ENCODE measurements at places on chromosomes 6 and 20. TPM values are rescaled to one million over a fixed set of nuclear protein-coding genes. Genes with fewer than 3 reads are reported as not detected.

The TLDC2 gene
- total RNA-seq, result not detected

The MLN gene
- total RNA-seq, result not detected

The TCF21 gene
- not detected for total RNA-seq

The EPPIN gene
- total RNA-seq, result not detected

The TINAG gene
- total RNA-seq, result not detected

The TAAR1 gene
- total RNA-seq, result not detected

The SLC12A5 gene
- total RNA-seq, result not detected

The MAS1 gene
- total RNA-seq, result not detected

The SLC13A3 gene
- total RNA-seq, result not detected

The TRIM40 gene
- total RNA-seq, result not detected

The EGFL8 gene
- 9.5 TPM for total RNA-seq

DNA sequence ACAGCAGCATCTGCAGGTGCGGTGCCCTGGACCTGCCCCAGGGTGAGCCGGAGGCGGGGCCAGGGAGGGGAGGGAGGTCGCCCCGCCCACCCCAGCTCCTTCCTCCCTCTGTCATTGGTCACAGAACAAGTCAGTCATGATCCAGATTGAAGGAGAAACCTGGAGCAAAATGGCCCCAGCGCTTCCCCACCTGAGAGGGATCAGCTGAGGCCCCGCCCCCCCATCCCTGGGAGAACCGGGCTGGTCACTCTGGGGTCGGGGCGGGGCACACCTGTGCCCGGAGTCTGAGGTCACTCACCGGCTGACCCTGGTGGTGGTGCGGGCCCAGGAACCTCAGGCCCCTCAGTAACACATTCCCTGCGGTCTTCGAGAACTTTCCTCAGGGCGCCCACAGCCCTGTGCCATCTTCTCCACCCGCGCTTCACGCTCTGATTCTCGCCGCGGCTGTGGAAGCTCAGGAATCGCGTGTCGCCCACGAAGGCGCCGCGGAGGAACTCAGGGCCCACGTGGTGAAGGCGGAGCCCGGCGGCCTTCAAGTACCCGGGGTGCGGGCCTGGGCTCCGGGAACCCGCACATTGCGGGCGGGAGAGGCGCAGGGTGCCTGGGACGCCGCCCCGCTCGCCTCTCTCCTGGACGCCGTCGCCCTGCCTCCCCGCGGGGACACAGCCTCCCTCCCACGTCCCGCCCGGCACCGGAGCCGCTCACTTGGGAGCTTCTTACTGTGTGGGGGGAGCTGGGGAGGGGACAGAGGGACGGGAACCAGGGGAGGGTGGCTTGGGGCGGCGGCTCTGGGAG is 36.4 kb upstream of the HLA-C start:
- H3K4me3 ChIP-seq, result peak overlapping the region; percentile 74
- peak; percentile 72 for DNase-seq
- H3K36me3 ChIP-seq, result no peaks in the 10 kb centered on the region

- no peaks in the 10 kb centered on the region for H3K36me3 ChIP-seq
- H3K27me3 ChIP-seq, result peaks cover 64% of the 10 kb centered on the region
- H3K4me1 ChIP-seq, result peaks cover 5% of the 10 kb centered on the region
- DNase-seq, result no peak
- H3K27ac ChIP-seq, result no peak overlapping the region
Observed at GRCh38 chr6:17986656-17987446, 584 bp downstream of the KIF13A start.

DNA sequence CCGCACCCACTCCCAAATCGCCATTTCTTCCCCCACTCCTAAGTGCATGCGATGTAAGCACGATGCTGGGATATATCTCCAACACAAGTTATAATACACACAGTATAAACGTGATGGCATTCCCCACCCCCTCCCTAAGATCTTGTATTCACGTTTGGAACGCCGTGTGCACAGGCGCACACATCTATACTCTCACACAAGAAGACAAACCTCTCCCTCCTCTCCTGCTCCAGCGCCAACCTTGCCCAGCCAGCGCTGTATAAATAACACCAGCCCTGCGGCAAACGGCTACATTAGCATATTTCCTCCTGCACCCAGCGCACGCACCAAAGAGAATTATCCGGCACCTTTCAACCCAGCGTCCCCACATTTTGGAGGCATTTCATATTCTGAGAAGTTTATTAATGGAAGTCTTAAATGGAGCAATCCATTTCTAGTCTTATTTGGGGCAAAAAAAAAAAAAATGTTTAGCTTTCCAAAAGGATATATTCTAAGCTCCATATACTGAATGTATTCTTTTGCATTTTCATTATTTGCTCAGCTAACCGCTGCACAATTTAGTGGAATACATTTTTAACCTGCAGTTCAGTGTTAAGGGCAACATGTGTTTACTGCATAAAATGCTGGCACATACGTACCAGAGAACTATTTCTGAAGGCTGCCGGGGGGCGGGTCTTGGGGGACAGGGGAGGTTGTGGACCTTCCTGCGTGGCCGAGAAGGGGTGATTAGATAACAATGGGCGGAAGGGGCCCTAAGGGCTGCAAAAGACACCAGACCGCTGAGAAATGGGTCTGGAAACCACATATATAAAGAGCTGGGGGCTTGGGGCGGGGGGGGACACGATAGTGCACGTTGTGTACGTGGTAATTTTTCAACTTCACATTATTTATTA is 1.1 kb upstream of the SLC22A23 start:
- no peaks in the 10 kb centered on the region for H3K36me3 ChIP-seq
- H3K4me1 ChIP-seq, result peaks cover 7% of the 10 kb centered on the region
- H3K4me3 ChIP-seq, result peak overlapping the region; percentile 74

- no peak for DNase-seq
- no peak overlapping the region for H3K27ac ChIP-seq
- peaks cover 12% of the 10 kb centered on the region for H3K4me1 ChIP-seq
- H3K4me3 ChIP-seq, result no peak overlapping the region
- H3K27me3 ChIP-seq, result no peaks in the 10 kb centered on the region
Observed at GRCh38 chr6:14547284-14547998, 429.9 kb downstream of the CD83 start.

DNA sequence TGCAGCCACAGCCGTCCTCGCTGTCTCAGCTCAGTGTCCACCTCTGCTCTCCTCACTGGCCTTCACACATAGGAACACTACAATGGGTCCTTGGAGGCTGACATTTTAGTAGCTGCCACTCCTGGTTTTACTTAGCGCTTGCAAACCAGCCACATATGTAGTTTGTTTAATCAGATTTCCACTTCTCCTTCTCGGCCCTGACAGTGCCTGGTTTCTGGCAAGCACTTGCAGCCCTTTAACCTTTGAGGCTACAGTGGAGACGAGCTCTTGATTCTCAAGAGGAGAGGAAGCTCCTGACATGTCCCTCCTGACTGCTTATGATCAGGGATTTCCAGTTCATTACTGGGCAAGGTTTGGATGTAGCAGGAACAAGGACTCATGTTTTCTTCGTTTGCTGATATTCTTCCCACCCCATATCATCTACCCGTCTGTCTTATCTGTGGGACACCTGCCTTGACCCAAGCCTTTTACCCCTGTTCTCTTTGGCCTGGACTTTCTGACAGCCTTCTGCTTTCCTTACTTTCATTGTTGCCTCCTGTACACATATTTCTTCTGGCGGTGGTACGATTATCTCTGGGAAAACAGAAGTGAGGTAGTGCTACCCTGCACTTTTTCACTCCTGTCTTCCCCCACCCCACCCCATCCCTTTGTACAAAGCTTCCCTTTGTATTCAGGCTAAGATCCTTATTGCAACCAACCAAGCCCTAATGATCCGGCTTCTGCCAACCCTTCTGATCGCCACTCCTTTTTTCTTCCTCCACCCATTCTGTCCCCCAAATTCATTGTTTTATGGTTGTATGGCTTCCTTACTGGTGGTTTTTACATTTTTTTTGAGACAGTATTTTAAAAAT is 31.2 kb downstream of the CEP43 start:
- H3K27ac ChIP-seq, result no peak overlapping the region
- DNase-seq, result no peak
- no peaks in the 10 kb centered on the region for H3K27me3 ChIP-seq
- peaks cover 4% of the 10 kb centered on the region for H3K4me1 ChIP-seq
- no peak overlapping the region for H3K4me3 ChIP-seq
- H3K36me3 ChIP-seq, result peaks cover 43% of the 10 kb centered on the region

DNA sequence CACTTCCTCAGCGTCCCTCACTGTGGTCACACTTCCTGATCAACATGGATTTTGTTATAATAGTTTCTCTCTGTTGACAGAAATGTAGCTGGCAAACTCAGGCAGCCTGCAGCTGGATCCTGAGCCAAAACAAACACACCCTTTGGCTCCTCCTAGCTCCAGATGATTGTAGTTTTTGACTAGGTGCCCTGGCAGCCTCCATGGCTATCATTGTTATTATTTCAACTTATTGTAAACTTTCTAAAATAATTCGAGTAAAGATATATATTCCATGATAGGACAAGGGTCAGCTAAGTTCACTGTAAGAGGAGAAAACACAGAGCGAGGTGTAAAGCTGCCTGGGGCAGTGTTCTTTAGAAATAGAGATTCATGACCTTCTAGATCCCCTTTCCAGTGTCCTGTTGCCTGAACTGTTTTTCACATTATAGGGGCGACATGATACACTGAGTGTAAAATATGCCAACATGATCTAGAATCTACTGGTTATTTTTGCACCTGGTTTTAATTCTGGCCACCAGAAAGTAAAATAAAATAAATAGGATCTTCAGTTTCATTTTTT is 98.2 kb upstream of the HDGFL1 start:
- no peak overlapping the region for H3K27ac ChIP-seq
- DNase-seq, result no peak
- no peaks in the 10 kb centered on the region for H3K4me1 ChIP-seq
- H3K27me3 ChIP-seq, result no peaks in the 10 kb centered on the region
- no peak overlapping the region for H3K4me3 ChIP-seq
- H3K36me3 ChIP-seq, result no peaks in the 10 kb centered on the region

DNA sequence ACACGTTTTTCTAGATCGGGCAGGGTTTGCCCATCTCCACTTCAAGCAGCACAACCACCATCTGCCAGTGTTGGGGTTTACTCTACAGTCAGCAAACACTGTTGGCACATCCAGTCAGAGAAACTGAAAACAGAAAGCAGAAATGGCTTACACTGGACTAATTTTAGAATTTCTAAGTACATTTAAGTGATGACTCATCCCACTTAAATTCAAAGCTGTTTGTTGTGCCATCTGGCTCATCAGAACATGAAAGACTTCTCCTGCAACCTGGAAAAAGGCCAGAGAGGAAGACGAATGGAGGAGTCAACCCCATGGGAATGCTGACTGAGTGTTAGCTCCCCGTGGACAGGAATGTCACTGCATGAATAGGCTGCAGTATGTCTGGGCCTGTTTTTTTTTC is 21.8 kb downstream of the FAM209B start:
- peaks cover 7% of the 10 kb centered on the region for H3K4me1 ChIP-seq
- H3K27ac ChIP-seq, result no peak overlapping the region
- no peak overlapping the region for H3K4me3 ChIP-seq
- H3K36me3 ChIP-seq, result no peaks in the 10 kb centered on the region

- no peaks in the 10 kb centered on the region for H3K4me1 ChIP-seq
- H3K4me3 ChIP-seq, result no peak overlapping the region
- peaks cover 4% of the 10 kb centered on the region for H3K27me3 ChIP-seq
- no peak for DNase-seq
Observed at GRCh38 chr6:46510651-46511050, 19.4 kb upstream of the RCAN2 start.

DNA sequence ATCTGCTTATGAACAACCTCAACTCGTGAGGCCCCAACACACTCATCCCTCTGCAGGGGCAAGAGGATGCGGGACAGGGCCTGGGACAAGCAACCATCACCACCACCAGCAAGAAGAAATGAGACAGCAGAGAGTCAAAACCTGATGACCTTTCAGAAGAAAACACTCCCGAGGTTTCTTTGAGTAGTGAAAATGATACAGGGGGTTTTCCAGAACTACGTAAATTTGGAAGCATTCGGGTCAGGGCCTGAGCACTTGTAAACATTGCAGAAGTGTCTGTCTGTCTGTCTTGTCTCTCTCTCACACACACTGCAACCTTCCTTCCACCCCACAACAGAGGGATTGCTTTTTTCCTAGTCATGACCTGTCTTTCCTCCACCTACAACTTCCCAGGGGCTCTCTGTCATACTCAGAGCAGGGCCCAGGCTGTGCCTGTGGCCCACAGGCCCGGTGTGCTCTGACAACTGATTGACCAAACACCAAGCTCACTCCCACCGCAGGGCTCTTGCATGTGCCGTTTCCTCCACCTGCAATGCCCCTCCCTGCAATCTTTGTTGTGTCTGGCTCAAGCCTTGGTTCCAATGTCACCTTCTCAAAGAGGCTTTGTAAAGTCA is 90.9 kb downstream of the BMP7 start:
- H3K4me1 ChIP-seq, result no peaks in the 10 kb centered on the region
- DNase-seq, result no peak
- H3K27ac ChIP-seq, result no peak overlapping the region
- no peaks in the 10 kb centered on the region for H3K36me3 ChIP-seq

GRCh38 chr6:34994693-34995092 is 105.6 kb downstream of the ANKS1A start:
- H3K27me3 ChIP-seq, result no peaks in the 10 kb centered on the region
- H3K4me3 ChIP-seq, result no peak overlapping the region
- H3K27ac ChIP-seq, result no peak overlapping the region
- DNase-seq, result no peak
- H3K36me3 ChIP-seq, result peaks cover 13% of the 10 kb centered on the region
- H3K4me1 ChIP-seq, result no peaks in the 10 kb centered on the region

DNA sequence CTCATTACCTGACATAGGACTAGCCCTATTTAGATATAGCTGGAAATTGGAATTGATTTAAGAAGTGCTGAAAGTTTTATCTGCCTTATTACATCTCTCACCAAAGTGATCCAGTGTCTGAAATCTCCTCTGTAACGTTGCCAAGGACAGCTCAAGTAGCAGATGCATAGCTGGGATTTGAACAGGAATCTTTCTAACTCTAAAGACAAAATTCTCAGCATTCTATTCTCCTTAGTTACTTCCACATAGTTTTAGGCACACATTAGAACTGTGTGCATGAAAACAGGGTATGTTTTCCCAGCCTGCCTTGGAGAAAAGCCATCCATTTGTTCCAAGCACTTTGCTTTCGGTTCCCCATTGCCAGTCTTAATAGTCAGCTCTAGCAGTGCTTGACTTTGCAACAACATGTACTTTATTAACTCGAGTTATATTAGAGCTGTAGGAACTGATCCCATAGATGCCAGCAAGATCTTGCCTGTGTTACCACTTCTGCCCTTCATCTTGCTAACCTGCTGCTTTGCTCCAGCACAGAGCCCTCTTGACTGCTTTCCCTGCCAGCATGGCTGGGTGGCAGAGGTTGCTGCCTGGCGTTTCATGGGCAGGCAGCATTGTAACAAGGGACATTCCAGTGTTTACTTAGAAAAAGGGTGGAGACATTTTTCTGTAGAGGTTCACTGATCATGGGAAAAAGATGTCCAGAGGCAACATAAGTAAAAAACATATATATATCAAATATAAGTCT is 56.1 kb upstream of the STMND1 start:
- no peak overlapping the region for H3K4me3 ChIP-seq
- no peaks in the 10 kb centered on the region for H3K4me1 ChIP-seq
- H3K27me3 ChIP-seq, result peaks cover 26% of the 10 kb centered on the region
- DNase-seq, result no peak
- no peaks in the 10 kb centered on the region for H3K36me3 ChIP-seq

- H3K4me1 ChIP-seq, result no peaks in the 10 kb centered on the region
- no peak for DNase-seq
- no peaks in the 10 kb centered on the region for H3K36me3 ChIP-seq
- no peak overlapping the region for H3K27ac ChIP-seq
Observed at GRCh38 chr6:56259234-56260077, 12.1 kb upstream of the COL21A1 start.

Data from activated naive CD4-positive, alpha-beta T cell treated with anti-CD3 and anti-CD28 coated beads for 36 hours (primary cell).